ENCODE measurements at places on chromosomes 5 and 9.

GRCh38 chr5:103487218-103487617 lies 75.4 kb downstream of the NUDT12 start:
- DNase-seq: no peak

DNA sequence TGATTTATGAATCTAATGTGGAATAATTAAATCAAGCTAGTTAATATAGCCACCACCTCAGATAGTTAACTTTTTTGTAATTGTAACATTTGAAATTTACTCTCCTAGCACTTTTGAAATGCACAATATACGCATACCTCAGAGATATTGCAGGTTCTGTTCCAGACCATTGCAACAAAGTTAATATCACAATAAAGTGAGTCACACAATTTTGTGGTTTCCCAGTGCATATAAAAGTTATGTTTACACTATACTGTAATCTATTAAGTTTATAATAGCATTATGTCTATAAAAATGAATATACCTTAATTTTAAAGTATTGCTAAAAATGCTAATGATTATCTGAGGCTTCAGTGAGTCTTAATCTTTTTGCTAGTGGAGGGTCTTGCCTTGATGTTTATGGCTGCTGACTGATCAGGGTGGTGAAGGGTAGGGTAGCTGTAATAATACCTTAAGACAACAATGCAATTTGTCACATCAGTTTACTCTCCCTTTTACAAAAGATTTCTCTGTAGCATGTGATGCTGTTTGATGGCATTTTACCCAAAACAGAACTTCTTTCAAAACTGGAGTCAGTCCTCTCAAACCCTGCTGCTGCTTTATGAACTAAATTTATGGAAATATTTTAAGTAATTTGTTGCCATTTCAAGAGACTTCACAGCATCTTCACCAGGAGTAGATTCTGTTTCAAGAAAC lies 235.1 kb upstream of the ADAMTSL1 start:
- peak; percentile 25 for DNase-seq

- no peak for DNase-seq
Observed at GRCh38 chr5:138654281-138654867, 79.2 kb upstream of the HSPA9 start.

- DNase-seq: no peak
Observed at GRCh38 chr9:127451608-127451857, 223 bp downstream of the LRSAM1 start.

DNA sequence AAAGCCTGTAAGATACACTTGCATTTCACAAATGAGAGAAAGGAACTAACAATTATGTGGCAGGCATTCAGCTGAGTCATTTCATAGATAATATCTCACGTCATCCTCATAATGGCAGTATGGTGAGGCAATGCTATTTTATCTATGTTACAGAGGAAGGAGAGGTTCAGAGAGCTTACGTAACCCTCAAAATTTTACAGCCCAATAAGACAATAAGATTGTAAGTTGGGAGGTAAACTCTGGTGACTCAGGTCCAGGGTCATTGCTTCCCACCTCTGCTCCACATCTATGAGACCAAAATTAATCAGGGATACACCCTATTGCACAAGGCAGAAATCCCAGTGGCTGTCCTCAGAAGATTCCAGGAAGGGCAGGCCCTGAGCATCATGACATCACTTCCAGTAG lies 309.7 kb downstream of the NSG2 start:
- DNase-seq: peak; percentile 69

DNA sequence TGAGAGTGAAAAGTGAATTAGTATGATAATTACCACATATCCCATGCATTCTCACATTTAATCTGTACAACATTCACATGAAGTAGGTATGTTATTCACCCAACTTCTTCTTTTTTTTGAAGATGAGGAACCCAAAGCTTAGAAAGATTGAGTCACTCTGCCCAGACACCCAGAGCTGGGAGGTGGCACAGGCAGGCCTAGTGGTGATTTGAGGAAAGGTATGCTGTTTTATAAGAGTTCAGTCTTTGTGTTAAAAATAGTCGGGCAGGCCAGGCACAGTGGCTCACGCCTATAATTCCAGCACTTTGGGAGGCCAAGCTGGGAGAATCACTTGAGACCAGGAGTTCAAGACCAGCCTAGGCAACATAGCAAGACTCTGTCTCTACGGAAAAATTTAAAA lies 285.3 kb downstream of the NR3C1 start:
- DNase-seq: no peak

DNA sequence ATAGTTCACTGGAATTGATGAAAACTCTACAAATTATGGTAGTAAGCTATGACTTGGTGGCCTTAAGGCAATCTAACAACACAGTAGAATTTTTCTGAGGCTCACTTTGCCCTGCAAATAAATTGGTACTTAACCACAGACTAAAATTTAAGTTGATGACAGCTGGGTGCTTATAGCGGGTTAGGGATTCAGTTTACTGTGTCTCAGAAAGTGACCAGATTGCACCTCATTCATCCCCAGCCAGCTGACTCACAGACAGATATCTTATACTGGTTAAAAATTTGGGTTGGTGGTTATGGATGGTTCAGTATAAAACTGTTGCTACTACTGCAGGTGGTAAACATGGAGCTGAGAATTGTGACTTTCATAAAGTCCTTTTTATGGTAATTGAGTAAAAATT lies 2.8 kb downstream of the CKS2 start:
- no peak for DNase-seq

GRCh38 chr5:151405334-151406160 lies 41.9 kb upstream of the SLC36A1 start:
- DNase-seq: no peak

DNA sequence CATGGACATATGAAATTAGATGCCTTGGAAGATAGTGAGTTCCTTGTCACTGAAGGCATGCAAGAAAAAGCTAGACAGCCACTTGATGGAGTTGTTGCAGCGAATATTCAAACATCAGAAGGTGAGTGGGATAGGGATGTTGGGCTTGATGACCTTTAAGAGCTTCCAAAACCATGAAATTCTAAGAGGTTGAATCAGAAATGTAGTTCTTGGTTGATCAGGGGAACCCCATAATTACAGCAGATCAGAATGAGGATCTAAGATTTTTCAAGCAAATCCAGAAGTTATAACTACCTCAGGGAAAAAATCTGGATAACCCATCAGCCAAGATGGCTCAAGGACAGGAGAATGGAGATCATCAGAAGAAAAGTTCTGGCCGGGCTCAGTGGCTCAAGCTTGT lies 244.3 kb upstream of the NR4A3 start:
- DNase-seq: no peak

DNA sequence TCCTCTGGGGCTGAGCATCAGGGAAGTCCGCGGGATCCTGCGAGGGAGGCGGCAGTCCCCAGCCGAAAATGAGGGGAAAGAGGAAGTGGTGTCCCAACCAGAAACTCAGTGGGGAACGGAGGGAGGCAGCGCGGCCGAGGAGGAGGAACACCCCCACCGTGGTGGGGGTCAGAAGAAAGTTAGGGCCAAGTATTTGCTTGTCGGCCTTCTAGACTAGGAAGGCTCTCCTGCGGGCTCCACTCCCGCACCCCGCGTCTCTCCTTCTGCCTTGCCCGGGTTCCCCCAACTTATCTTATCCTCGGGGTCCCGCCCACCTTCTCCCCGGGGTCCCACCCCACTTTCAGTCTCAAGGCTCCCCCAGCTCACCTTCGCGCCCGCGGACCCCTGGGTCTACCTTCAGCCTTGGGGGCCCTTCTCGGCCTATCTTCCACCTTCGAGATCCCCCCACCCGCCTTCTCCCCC lies 557 bp upstream of the PHF2 start:
- no peak for DNase-seq

DNA sequence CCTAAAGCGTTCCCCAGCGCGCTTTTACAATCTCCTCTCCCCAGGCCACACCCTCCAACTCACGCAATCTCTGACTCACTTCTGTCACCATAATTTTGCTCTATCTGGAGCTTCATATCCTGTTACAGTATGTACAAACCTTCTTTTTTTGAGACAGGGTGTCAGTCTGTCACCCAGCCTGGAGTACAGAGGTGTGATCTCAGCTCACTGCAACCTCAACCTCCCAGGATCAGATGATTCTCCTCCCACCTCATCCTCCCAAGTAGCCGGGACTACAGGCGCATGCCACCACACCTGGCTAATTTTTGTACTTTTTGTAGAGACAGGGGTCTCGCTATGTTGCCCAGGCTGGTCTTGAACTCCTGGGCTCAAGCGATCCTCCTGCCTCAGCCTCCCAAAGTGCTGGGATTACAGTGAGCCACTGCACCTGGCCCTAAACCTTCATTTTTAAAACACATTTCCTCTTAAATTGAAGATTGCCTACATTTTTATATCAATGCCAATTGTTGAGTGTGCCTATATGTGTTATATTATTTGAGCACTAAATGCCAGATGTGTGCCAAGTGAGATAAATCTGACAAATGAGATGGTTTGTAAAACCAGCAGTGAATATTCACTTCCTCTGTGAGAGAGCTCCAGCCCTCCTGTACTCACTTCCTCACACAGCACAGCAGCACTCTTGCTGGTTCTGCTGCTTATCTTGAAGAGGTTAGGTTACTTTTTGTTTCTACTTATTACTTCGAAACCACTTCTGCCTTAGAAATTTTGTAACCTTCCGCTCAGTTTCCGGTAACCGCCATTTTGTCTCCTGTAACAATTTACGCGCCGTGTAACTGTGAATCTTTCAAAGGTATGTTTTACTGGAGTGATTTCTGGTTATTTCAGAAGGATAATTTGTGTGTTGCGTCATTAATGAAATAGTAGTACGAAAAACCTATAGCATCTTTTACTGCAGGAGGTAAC lies 57.9 kb downstream of the DOCK8 start:
- DNase-seq: no peak

- no peak for DNase-seq
Observed at GRCh38 chr5:77366717-77367500, 125.2 kb downstream of the WDR41 start.

DNA sequence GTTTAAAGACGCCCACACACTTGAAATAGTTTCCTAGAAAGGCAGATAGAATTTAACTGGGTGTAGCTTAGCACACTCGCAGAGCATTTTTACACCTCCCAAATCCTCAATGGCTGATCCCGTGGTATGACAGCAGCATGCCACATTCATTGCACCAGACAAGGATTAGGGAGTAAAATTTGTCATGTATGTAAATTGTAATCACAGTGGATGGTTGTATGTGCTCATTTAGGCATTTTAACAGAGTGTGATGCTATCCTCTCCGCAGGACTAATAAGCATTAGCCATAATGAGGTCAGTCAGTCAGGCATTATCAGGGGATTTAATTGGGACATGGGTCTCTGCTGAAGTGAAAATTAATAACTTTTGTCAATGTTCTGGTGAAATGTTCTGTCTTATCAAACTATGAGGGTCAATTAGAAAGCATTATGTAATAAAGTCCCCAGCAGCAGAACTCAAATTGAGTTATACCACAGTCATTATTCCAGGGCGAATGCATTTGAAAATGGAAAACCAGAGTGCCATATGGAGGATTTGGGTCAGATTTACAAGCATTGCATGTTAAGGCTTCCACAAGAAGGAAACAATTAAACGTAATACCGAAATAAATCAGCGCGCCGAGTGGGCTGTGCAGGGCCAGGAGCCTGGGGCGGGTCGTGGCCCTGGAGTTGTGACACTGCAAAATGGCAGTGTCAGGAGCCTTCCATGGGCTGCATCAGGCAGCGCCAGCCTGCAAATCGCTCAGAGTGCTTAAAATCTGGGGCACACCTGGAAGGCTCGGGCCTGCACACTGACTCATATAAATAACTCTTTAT lies 602.2 kb downstream of the BNC2 start:
- no peak for DNase-seq

DNA sequence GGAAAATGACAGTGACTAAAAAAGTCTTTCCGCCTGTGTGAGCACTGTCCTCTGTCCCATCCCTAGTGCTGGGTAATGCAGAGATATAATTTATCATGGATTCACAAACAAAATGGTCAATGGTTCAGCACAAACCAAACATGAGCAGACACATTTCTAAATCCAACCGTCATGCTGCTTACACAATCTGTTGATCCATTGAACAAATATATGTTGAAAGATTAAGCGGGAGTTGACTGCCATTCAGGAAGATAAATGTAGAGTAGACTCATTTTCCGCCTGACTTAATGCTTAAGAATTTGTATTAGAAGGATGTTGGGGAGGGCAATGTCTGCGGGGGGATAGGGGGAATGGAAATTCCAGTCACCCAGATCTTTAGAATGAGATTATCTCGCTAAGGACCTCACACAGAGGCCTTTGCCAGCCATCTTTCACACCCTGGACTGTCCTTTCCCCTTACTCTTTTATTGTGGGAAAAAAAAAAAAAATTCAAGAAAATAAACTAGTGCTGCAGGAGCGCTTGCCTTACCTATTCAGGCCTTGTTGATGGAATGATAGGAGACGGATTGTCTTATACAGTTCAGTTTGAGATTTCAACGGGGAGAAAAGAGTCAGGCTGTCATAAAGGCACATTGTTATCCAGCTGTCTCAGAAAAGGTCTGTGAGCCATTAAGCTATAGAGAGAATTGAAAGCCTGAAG lies 153.7 kb downstream of the TLE1 start:
- no peak for DNase-seq

DNA sequence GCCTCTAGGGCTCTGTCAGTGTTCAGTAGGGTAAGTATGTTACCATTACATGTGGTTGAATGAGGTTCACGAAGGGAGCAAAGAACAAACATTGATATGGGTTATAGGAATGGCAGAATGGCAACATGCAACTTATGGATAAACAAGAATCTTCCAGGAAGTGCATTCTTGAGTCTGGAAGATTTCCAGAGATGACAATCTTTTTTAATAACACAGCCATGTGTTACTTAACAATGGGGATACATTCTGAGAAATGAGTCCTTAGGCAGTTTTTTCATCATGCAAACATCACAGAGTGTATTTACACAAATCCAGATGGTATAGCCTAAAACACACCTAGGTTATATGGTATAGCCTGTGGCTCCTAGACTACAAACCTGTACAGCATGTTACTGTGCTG lies 9.1 kb upstream of the SLC28A3 start:
- DNase-seq: no peak

- no peak for DNase-seq
Observed at GRCh38 chr5:137275083-137275482, 224.0 kb downstream of the SPOCK1 start.

DNA sequence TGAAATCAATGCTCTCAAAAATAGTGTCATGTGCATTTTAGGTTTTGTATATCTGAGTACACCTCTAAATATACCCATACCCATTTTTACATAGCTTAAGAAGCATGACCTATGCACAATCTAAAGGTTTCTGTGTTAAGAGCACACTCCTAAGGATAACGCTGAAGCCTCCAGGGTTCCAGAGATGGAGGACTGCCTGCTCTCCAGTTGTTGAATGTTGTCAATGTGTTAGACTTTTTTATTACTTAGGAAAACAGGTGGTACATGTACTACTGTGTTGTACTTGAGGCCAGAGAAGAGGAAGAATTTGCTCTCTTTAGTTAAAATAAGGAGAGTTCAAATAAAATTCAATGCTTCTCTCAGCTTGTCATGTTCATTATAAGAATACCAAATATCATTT lies 141.2 kb downstream of the EMB start:
- no peak for DNase-seq

- no peak for DNase-seq
Observed at GRCh38 chr9:133583111-133583510, 26.1 kb downstream of the FAM163B start.

DNA sequence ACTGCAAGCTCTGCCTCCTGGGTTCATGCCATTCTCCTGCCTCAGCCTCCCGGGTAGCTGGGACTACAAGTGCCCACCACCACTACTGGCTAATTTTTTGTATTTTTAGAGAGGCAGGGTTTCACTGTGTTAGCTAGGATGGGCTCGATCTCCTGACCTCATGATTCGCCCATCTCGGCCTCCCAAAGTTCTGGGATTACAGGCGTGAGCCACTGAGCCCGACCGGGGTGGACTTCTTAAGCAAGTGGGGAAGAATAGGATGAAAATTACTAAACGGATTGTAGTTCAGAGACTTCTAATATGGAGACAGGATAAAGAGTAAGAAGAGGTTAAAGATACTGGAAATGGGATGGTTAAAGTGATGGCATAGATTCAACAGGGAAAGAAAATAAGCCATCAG lies 132.3 kb upstream of the IRX2 start:
- DNase-seq: no peak
